ENCODE measurements at places on chromosomes 4 and X. TPM values are rescaled to one million over a fixed set of nuclear protein-coding genes. Genes with fewer than 3 reads are reported as not detected.

- DNase-seq = no peak
These were observed 70.2 kb upstream of the TLR3 start for GRCh38 chr4:185998791-185999190.

PAGE1 gene
- not detected for total RNA-seq

DNA sequence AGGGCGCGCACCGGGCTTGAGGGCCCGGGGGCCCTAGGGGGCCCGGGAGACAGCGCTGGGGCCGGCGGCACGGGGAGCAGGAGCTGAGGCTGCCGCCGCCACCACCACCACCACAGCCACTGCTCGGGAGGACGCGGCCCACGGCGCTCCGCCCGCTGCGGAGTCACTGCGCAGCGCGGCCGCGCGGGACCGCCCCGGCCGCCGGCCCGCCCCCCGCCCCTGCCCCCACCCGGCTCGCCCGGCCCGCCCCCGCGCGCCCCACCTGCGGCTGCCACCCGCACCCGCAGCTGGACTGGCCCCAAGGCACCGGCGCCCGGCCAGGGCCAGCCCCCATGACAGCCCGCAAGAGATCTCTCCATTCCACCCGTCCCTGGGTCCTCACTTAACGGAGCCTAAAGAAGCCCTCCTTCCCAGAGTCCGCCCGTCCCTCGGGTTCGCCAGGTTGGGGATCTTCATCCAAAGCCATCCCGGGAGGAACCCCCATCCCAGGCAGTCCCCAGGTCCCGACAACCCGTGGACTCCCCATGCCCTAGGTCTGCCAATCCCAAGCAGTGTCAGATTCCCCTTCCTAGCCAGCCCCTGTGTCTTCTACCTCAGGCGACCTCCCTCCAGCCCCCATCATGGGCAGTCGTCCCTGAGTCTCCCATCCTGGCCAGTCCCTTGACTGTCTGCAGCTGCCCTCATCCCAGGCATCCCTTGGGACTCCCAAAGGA is 40.0 kb upstream of the IQSEC2 start:
- DNase-seq = no peak

CT45A3 gene
- total RNA-seq = not detected

P2RY8 gene
- 107 TPM for total RNA-seq

GRCh38 chr4:133464311-133464710 is 315.2 kb downstream of the PCDH10 start:
- DNase-seq = no peak

GRCh38 chr4:169015186-169015623 is 5.2 kb upstream of the CBR4 start:
- DNase-seq = no peak

DNA sequence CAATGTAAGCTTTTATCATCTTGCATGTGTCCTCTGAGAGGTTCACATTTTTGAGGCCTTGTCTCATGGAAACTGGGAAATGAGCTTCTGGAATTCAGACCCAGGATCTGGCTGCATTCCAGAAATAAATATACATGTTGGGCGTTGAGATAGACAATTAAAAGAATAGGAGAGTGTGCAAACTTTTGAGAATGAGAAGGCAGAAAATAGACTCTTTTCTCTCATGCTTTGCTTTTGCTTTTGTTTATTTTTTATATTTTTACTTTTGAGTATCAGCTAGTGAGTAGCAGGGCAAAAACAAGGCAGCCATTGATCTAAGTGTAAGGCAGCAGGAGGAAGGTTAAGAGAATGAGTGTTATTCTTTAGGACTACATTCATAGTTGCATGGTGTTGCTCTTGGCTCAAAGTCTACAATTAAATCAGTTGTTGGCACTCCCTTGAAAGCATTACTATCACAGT is 12.4 kb downstream of the SHROOM3 start:
- no peak for DNase-seq

DNA sequence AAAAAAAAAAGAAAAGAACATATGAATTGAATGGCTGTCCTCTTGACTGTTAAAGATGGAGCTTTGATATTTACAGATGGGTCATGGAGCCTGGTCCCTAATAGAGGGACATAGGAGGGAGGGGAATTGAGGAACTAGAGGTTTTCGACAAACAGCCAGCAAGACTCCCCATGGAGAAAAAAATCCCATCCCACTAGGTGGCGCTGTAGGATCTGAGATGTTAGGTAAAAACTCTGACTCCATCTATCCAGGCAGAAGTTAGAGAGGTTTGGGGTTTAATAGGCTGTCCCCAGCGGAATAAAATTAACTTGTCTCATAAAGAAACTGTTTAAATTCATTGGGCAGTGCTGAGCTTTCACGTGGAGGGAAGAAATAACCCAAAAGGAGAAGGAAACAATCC is 45.9 kb downstream of the HMGB2 start:
- peak; percentile 79 for DNase-seq

DNA sequence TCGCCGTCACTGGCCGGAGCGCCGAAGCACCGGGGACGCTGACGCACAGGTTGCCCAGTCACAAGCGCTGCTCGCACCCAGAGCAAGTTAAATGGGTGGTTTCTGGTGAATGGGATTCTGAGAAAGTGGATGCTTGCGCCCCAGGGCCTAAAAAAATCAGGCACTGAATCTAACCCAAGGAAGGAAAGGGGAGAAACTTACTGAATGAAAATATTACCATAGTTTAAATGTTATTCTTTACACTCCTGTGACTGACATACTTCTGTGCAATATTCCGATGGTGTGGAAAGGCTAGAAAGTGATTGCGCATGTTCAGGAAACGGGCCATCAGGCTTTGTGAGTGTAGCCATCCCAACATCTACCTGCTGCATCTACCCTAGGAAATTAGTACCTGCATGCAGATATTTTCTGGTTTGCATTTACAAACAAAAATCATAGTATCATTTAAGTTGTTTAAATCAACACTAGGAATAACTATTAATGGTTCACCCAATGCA is 838 bp upstream of the ABCG2 start:
- DNase-seq = no peak

DNA sequence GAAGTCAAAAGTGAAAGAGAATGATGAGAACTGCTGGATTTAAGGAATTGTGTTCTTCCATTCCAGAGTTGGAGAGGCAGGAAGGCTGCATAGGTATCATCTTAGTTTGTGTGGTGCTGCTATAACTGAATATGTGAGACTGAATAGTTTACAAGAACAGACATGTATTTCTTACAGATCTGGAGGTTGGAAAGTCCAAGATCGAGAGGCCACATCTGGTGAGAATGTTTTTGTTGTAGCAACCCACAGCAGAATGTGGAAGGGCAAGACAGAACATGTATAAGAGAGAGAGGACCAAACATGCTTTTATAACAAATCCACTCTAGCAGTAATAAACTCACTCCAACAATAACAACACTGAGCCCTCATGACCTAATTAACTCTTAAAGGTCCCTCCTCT is 408.6 kb downstream of the FAM47B start:
- no peak for DNase-seq

ITIH6 gene
- not detected for total RNA-seq

- DNase-seq = no peak
These were observed 252.8 kb downstream of the NAP1L3 start for GRCh38 chrX:93420525-93421082.

- peak; percentile 80 for DNase-seq
These were observed 70.7 kb upstream of the PPP3CA start for GRCh38 chr4:101418055-101418454.

DNA sequence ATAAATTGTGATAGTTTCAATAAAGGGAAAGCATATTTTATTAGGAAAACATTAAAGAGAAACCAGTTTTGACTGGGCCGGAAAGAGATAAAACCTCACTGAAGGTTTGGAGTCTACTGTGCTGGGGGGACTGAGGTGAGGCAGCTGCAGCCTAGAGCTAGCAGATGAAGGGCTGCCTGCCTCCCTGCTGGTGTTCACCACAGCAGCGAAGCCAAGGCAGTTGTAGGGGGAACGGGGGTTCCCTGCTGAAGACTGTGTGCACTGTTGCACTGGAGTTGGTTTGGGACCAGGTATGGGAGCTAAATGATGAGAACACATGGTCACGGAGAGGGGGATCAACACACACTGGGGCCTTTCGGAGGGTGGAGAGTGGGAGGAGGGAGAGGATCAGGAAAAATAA is 546.5 kb upstream of the SMIM31 start:
- no peak for DNase-seq

GRIA3 gene
- total RNA-seq = not detected

DNA sequence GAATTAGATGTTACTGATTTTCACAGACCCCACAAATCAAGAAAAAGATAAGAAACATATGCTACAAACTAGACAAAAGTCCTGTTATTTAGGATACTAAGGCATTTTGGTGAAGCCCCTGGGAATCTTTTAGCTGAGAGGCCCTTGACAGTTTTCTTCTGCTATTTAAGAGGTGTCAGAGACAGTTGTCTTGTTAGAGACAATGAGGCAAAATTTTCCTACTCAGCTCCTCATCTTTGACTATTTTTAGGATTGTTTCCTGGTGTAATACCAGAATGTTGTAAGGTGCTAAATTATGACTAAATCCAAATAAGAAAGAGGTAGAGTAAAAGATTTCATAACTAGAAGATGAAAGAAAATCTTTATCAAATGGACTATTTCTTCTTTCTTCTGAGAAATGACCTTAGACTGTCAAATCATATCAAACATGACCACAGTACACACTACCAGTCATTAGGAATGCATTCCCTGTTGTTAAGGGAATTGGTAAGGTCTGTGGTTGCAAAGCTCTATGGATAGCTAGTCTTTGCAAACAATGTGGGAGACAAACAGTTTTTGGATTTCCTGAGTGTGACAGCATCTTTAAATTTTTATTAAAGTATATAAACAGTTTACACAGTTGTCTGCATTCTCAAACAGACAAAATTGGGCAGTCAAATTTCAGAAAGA is 926.1 kb downstream of the ADGRL3 start:
- no peak for DNase-seq

DNA sequence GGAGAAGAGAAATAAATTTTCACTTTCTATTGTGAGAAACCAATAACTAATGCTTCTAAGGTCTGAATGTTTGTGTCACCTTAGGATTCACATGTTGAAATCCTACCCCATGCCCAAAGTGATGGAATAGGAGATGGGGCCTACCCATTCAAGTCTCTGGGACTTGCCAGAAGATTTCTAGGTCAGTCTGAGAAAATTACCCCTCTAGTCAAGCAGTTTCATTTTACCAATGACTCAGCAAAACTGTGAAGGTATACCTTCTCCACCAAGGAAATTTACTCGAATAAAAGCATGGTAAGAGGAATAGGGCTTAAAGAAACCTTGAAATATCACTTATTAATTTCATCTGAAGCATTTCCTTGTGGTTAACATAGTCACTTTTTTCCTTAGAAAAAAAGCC is 23.5 kb upstream of the PAPSS1 start:
- DNase-seq = no peak

- DNase-seq = no peak
These were observed 563.1 kb upstream of the FRG1 start for GRCh38 chr4:189377569-189377968.

GRCh38 chrX:54029529-54030143 is 14.6 kb downstream of the PHF8 start:
- DNase-seq = no peak

- no peak for DNase-seq
These were observed 53.4 kb downstream of the PALLD start for GRCh38 chr4:168550064-168550766.

DNA sequence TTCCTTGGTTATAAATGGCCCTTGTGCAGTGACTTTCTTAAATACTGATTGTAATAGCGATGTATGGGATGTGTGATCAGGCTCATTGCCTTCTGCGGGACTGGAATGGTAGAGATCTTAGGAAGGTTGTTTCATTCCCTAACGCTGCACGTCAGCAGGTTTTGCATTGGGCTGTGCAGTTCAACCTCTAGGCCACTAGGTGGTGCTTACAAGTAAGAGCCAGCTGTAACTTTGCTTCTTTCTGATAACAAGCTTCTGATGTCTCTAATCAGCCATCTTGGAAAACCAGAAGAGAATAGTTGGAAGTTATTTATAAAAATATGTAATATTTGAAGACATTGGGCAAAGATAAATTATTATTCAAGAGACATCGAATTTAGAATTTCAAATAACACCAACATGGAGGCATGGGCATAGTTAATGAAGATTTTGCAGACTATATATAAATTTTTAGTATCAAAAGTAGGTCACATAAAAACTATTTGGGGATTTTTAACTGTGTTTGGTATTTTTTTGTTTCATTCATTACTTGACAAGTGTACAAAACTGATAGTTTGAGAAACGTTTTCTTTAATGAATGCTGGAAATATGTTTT is 339.7 kb upstream of the PCDH7 start:
- DNase-seq = peak; percentile 19

DNA sequence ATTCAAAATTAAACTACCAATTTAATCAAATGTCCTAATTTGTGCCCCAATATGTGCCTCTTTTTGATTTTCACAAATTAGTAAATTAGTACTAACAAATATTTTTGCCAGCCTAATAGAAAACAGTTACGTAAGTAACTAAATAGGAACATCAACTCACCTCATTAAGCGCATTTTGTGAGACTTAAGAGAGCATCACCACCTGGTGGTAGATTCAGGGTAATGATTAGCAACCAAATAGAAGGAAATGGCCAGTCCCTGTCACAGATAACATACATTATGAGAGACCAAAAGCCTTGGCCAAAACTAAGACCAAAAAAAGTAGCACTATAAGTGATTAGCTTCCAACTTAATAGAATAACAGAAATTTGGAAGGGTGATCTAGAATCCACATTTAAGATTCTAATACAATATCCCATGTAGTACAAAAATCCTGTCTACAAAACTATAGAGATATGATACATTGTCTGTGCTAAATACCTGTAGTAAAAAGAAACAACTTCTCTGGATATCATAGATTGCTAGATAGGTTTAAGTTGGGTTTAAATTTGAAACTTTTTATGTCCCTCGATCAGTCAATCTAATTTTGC is 46.7 kb downstream of the C4orf46 start:
- peak; percentile 8 for DNase-seq

DNA sequence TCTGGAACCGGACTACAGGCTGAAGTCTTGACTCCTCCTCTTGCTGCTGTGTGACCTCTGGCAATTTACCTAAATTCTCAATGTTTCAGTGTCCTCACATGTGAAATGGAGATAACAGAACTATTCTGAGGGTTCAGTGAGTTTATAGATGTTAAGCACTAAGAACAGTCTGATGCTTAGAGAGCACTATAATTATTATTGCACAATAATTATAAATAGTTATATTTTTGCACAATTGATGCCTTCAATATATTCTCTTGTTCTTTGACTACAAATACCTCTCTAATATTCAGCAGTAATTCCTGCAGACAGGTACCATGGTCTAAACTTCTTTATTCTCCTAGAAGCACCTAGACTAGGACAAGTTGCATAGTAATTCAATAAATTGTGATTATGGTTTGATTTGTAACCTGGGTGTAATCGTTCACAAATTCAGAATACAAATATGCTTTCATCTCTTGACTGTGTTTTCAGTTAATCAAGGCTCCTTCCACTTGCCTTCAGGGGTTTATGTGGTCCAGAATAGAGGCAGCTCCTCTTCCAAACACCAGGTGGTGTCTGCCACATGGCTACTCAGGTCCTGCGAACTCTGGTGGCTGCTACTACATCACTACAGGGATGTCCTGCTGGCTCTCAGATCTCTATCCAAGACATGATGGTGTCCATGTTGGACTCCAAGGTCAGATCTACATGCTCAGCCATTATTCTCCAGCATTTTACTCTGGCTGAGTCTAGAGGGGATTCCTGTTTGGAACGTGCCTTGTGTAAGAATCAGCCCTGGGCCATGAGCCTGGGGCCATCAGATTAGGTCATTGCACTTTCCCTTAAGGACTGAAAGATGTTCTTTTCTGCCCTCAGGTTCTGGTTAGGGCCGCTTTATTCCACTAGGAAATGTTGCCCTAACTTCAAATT is 103.4 kb downstream of the QRFPR start:
- DNase-seq = no peak

Measured in activated CD4-positive, alpha-beta T cell treated with anti-CD3 and anti-CD28 coated beads, Interleukin-2, amount 10 ng/mL, durations not matched to agents 7 days and 5 days (primary cell).